EH (cell line): ENCODE measurements at places on chromosomes 4 and X.

- DNase-seq = no peak
These were observed 84.5 kb downstream of the PRKG2 start for GRCh38 chr4:81130569-81130968.

DNA sequence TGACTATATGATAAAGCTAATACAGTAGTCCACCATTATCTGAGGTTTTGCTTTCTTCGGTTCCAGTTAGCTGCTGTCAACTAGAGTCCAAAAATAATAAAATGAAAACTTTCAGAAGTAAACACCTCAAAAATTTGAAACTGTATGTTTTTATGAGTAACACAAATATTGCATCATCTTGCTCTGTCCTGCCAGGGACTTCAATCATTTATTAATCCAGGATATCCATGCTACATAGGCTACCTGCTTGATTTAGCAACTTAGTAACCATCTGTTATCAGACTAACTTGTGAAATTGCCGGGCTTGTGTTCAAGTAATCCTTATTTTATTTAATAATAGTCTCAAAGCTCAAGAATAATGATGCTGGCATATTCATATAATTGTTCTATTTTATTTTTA is 1537.8 kb upstream of the PABPC4L start:
- DNase-seq = no peak

GRCh38 chr4:168569066-168569930 is 72.4 kb downstream of the PALLD start:
- peak; percentile 63 for DNase-seq

- DNase-seq = no peak
These were observed 2268.1 kb downstream of the PCDH7 start for GRCh38 chr4:32988165-32988811.

DNA sequence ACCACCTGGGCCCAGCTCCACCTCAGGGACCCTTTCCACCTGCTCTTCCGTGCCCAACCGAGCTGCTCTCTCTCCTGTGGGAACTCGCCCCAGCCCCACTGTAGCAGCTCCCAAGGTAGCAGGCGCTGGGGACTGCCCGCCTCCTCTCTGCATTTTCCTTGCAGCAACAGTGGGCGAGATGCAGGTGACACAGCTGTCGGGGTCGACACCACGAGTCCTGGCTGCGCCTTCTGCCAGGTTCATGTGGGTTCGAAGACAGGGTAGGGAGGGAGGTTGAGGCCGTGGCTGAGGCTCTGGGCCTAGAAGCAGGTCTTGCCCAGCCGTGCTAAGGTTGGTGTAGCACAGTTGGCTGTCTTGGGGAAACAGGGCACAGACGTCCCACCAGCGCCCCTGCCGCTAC is 245.2 kb upstream of the FSTL5 start:
- no peak for DNase-seq

- peak; percentile 39 for DNase-seq
These were observed 109.8 kb upstream of the HPGD start for GRCh38 chr4:174631901-174632758.

DNA sequence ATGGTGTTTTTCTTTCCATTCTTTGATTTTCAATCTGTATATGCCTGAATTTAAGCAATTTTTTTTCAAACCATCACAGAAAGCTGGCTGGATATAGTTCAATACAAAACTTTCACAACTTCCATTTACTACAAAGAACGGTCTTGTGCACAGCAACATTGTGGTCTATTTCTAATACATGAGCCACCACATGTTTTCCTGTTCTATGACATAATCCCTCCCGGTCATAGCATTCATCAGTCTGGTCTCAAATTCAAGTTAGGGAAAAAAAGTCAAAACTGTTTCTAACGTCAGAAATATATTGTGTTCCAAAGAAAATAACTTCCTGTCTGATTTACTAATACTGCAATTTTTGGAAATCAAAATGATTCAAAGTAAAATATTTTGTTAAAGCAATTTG is 7.5 kb upstream of the CXCL6 start:
- DNase-seq = no peak

GRCh38 chrX:103256651-103257050 is 1.7 kb upstream of the TCEAL8 start:
- no peak for DNase-seq

GRCh38 chr4:3073158-3074077 is 920 bp downstream of the HTT-AS start:
- DNase-seq = no peak

GRCh38 chrX:114268643-114269042 is 315.2 kb upstream of the HTR2C start:
- DNase-seq = no peak

DNA sequence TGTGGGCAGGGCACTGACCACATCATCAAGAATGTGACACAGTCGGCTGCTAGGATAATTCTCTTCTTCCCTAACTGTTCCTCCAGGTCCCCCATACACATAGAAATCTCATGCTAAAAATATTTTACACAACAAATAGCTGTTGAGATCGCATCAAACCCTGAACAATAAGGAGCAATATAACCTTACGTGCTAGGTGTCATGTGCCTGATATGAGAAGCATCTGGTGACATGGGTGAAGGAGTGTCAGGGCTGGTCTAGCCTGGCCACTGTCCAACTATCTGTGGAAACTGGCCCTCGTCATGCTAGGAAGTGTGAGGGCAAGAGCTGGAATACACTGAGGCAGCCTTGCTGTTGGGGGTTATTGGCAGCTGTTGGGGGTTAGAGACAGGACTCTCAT is 167.3 kb upstream of the PGRMC2 start:
- DNase-seq = no peak

GRCh38 chr4:109233570-109233969 is 68.9 kb downstream of the COL25A1 start:
- DNase-seq = no peak

GRCh38 chr4:8383016-8383415 is 57.5 kb downstream of the ACOX3 start:
- DNase-seq = no peak

DNA sequence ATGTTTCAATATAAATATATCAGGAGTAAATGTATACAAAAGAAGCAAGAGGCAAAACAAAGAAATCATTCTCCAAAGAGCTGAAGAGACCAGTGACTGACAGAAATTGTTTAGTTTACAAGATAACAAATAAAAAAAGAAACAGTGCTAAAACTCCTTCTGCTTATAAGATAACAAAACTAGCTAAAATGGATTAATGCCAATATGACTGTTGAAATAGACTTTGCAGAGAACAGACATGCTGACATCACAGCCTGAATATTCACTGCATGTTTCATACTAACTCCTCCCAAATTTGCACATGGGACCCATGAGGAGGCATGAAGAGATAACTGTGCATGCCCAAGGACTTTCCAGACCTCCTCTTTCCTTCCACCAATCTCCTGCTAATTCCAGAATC is 6.2 kb upstream of the GABRA4 start:
- no peak for DNase-seq

GRCh38 chr4:3054169-3054759 is 20.1 kb downstream of the HTT-AS start:
- DNase-seq = no peak

DNA sequence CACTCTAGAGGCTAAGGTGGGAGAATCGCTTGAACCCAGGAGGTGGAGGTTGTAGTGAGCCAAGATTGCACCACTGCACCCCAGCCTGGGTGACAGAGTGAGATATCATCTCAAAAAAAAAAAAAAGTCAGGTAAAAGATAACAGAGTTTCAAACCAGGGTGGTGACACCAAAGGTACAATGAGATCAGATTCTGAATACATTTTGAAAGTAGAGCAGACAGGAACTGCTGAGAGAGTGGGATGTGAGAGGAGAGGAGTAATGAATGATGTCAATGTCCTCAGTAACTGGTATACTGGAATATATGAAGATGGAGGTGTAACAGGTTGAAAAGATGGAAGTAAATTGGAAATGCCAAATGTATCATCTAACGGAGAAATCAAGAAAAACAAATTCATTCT is 135.6 kb downstream of the CAMK2D start:
- no peak for DNase-seq

DNA sequence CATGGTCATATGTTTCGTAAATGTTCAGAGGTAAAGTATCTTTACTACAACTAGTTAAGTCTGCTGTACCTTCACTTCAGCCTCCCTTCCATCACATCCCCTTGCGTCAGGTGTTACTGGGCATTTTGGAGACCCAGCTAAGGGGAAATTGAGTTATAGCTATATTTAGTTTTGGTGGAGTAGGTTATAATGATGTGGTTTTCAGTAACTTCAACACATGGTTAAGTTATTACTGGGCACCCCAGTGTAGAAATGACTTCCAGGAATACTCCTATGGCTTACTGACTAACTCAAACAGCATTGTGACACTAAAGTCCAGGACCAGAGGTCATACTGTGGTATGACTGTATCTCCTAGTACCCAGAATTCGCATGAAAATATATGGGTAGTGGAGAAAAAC is 23.4 kb upstream of the ACSL1 start:
- DNase-seq = no peak
